Right hindlimb (tissue), 1 donor: ENCODE measurements at places on chromosomes 3 and 15.

DNA sequence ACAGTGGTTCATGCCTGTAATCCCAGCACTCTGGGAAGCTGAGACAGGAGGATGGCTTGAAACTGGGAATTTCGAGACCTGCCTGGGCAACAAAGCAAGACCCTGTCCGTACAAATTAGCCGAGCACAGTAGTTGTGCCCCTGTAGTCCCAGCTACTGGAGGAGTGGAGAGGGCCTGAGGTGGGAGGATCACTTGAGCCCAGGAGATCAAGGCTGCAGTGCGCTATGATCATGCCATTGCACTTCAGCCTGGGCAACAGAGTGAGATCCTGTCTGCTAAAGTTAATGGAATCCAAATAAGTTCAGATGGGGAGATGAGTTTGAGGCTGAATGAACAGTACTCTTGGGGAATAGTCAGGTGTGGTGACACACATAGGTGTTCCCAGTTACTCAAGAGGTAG lies 14.4 kb downstream of the TRIM71 start:
- DNase-seq: no peak

DNA sequence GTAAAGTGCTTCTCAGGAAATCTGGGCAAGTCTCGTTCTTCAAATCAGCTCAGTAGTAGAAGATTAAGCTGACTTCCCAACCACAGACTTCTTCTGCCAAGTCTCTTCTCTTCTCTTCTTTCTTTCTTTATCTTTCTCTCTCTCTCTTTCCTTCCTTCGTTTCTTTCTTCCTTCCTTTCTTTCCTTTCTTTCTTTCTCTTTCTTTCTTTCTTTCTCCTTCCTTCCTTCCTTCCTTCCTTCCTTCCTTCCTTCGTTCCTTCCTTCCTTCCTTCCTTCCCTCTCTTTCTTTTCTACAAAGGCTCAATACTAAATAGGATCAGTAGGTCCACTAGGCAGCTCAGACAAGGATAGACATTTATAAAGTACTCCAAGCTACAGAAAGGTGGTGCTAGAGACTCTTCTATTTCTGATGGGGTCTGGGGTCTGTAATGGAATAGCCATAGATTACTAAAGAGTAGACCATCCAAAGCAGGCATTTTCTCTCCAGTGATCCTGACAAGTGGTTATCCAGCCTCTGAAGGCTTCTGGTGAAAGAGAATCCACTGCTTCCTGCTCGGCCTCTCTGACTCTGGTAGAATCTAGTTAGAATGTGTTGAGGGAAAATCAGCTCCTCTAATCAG lies 100.8 kb downstream of the TPRG1 start:
- no peak for DNase-seq

DNA sequence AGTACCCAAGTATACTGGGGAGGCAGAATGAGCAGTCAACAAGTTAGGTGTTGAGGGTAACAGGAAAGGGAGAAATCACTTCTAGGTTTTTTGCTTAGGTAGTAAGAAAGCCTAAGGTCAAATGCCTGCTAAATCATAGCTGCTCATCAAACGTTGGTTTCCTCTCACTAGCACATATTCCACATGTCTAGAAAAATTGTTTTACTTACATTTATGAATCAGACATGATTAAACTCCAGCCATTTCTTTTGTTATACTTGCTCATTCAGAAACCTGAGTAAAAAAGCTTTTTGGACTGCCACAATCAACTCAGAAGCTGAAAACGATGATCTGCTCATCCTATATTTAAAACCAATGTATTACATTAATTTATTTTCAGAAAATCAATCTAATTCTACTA lies 40.2 kb downstream of the SLC9A9 start:
- no peak for DNase-seq

GRCh38 chr3:160023476-160023875 lies 34.8 kb downstream of the IL12A start:
- DNase-seq: no peak

DNA sequence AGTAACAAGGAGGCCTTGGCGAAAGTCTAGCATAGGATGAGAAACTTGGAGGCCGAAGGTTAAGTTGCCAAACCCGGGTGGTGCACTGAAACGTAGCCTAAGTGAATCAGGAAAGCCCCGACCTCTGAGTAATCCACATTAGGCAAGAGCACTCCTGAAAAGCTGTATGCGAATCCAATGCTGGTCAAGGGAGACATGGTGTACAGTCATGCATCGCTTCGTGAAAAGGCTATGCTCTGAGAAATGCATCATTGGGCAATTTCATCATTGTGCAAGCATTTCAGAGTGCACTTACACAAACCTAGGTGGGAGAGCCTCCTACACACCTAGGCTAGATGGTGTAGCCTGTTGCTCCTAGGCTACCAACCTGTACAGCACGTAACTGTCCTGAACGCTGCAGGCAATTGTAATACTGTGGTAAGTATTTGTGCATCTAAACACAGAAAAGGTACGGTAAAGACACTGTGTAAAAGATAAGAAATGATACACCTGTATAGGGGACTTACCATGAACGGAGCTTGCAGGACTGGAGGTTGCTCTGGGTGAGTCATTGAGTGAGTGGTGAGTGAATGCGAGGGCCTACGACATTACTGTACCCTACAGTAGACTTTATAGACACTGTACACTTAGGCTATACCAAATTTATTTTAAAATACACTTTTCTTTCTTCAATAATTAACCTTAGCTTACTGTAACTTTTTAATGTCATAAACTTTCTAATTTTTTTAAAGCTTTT lies 222.5 kb downstream of the SHQ1 start:
- DNase-seq: no peak

DNA sequence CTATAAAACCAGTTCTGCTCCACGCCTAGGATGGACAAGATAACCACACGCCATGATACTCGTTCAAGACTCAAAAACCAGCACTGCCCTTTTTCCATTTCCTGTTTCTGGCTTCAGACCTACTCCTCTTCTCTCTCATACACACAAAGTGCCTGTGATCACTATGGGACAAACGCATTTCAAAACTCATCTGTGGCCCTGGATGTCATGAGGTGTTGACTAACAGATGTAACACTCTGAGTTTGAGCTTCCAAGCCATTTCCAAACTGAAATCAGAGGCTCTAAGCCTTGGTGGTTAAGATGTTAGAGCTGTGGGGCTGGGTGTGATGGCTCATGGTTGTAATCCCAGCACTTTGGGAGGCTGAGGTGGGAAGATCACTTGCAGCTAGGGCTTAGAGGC lies 55.7 kb upstream of the LMOD3 start:
- no peak for DNase-seq

GRCh38 chr3:114221165-114221880 lies 16.1 kb downstream of the ZNF80 start:
- DNase-seq: no peak

- peak; percentile 22 for DNase-seq
Observed at GRCh38 chr3:17740721-17741141, 1.7 kb downstream of the TBC1D5 start.
